ENCODE measurements at places on chromosomes 6 and 20.

GRCh38 chr20:25065072-25065624 lies 7.2 kb upstream of the ACSS1 start:
- no peak for DNase-seq

GRCh38 chr20:7505152-7505834 lies 435.0 kb downstream of the HAO1 start:
- no peak for DNase-seq

DNA sequence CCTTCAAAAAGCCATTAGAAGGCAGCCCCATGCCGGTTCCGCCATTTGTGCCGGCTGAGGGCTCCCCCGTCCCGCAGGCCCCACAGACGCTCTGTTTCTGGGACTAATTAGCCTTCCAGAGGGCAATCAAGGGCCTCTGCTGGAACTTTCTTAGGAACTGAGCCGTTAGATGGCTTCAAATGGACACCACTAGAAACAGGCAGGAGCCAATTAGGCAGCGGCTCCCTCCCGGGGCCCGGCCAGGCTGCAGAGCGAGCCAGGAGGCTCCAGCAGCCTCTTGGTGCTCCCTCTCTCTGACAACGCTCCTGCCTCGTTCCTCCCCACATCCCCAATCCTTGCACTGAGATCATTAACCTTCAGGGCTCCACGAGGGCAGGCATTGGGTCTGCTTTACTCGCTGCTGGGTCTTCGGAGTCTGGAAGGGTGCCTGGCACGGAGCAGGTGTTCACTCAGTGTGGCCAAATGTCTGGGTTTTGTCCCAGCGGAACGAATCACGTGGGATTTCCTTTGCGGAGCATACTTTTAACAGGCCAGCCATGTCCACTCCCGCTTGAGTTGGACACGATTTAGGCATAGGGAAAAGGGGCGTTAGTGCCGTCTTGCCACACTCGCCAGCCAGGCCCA lies 98.3 kb downstream of the TMEM242 start:
- DNase-seq: no peak

DNA sequence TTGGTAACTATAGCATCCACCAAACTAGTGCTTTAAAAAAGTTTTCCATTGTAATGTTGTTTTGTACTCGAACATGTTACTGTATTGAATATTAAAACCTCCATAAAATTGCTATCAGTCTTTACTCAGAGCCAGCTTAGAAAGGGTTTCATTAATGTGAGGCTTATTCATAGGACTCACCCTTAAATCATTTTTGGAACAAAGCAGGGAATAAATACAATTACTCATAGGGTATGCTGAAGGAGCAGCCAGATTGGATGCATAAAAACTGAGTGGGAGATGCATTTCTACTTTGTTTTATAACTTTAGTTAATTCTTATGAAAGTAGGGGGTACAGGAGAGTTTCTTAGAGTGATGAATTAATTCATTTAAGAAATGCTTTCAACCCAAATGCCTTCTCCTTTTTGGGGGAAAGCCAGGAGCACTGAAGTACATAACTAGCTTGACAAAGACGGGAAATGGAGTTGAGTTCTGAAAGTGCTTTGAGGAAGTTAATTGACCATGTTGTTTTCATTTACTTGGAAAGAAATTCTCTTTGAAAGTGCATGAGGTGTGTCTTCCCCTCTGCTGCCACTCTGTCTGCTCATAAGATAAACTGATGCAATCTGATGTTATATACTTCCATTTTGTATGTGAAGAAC lies 90.3 kb downstream of the RNF144B start:
- DNase-seq: peak; percentile 79

- DNase-seq: no peak
Measured at GRCh38 chr20:59351157-59352040, 51.0 kb downstream of the EDN3 start.

DNA sequence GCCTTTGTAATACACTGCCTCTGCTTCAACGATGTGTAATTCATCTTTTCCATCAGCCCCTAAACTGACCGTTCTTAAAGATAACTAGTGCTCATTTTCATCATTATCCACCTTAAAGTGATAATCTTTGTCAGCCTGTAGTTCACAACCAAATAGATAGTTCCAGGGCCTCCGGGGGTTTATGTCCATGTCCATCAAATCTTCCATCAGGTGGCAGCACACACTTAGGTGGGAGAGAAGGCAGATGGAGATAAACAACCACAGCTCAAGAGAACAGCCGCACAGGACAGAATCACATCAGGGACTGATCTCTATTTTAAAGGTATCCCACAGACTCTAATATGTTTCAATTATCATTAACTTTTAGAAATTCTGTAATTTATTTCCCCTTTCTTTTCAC lies 90.9 kb downstream of the LMBRD1 start:
- no peak for DNase-seq

GRCh38 chr6:31055441-31055840 lies 45.2 kb downstream of the MUC22 start:
- no peak for DNase-seq

DNA sequence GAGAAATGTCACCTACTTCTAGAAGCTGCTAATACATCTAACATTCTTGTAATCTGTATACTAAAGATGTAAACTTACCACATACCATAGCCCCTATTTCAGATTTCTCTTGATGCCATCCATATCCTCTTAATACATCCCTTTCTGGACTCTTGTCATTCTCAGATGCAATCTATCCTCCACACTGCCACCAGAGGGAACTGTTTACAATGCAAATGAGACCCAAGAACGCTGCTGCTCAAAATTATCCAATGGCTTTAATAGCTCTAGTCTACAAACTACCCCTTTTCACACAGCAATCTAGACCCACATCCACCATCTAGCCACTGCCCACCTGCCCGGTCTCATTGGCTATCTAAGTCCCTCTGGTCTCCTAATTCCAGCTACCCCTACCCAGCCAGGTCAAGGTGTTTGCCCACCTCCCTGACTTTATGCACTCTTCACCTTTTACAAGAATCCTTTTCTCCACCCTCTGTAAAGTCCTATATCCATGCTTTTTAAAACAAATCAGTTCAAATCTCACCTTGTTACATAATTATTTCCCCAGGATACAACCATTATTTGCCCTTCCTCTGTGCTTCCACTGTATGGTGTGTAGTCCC lies 14.8 kb downstream of the FAXC start:
- DNase-seq: peak; percentile 49

DNA sequence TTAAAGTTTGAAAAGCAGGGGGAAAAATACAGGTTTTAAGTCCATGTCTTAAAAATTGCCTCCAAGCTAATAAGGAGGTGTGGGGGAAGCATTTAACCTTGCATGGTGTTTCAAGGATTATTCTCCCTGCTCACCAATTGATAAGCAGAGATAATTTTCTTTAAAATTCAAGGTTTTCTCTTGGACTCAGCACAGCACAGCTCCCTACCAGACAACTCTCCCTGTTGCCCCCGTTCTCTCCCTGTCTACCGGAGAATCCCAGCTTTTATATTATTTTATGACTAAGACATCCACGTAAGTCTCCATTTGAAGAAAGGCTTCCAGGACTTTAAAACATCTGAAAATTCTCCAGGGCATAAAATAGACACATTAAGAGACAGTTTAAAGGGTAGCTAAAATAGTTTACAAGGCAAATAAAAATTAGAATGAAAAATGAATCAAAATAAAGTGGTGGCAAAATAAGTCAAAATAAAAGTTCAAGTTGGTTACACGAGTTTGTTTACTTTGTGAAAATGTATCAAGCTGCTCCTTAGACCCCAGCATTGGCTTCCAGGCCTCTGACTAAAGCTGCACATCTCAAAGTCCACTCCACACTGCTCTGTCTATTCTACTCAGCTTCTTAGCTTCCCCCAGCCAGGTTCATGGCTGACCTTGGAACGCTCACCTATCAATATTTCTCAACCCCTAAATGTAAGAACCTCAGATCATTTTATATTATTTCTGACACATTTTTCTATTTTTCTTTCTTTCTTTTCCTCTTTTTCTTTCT lies 188.6 kb upstream of the PLCB4 start:
- no peak for DNase-seq

- no peak for DNase-seq
Measured at GRCh38 chr6:149013586-149014344, 266.9 kb downstream of the UST start.

DNA sequence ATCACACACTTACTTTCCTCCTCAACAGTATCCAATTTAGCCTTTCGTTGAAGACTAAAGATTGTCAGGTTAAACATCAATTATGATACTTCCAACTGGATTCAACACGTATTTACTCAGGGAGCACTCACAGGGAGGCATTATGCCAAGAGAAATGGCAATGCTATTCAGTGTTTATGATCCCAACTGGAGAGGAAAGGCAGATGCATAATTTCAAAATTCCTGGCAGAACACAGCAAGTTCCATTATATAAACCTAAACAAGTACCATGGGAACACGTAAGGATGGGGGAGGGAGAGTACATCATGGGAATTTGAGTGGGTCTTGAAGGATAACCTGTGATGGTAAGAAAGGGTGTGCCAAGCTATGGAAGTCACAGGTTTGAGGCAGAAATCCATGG lies 112.7 kb downstream of the ISM1 start:
- peak; percentile 45 for DNase-seq
